Occipital lobe (tissue), 3 donors: ENCODE measurements at places on chromosomes 5 and 9. TPM values are rescaled to one million over a fixed set of nuclear protein-coding genes. Genes with fewer than 3 reads are reported as not detected.

Gene FRRS1L
- total RNA-seq: 82.2 TPM

Gene HAND1
- not detected for total RNA-seq

Gene IFNA21
- total RNA-seq: not detected

Gene SPDL1
- 18.6 TPM for total RNA-seq

Gene PLAC8L1
- not detected for total RNA-seq

Gene MATR3
- total RNA-seq: 769 TPM
